ENCODE measurements at places on chromosomes 16 and 17.

DNA sequence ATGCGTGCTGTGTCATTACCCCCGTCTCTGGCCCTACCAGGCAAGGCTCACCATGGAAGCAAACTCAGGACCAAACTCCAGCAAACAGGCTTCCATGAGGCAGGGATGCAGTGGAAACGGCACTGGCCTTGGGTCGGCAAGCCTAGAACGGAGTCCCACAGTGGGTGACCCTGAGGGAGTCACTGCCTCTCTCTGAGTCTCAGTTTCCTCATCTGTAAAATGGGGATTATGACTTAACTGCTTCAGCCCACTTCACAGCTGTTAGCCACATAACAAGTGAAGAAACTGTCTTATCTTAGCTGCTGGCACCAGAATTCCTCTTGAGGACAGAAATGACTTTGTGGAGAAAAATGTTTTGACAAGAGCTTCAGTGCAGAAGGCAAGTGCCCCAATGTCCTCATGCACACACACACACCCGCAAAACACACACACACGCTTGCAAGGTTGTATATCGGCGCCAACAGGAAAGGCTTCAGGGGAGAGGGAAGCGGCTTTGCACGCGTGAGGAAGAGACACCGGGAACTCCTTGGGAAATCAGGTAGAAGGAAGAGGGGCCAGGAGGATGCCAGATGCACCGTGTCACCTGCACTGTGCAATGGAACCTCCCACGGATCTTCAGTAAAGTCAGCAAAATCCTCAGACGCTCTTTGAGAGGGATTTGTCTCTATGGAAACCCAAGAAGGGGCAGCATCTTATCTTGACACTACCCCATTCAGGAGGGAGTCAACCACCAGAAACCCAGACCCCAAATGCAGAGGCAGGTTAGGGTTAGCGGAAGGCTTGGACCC lies 53.7 kb downstream of the GSG1L start:
- H3K27ac ChIP-seq = no peak overlapping the region
- H3K27me3 ChIP-seq = peaks cover 27% of the 10 kb centered on the region
- no peaks in the 10 kb centered on the region for H3K36me3 ChIP-seq
- DNase-seq = no peak
- H3K4me1 ChIP-seq = no peaks in the 10 kb centered on the region

- H3K36me3 ChIP-seq = no peaks in the 10 kb centered on the region
- H3K4me1 ChIP-seq = peaks cover 62% of the 10 kb centered on the region
- DNase-seq = no peak
- peak overlapping the region; percentile 97 for H3K27ac ChIP-seq
These were observed 6.8 kb upstream of the RNF213 start for GRCh38 chr17:80253631-80254395.

- no peaks in the 10 kb centered on the region for H3K4me1 ChIP-seq
- H3K4me3 ChIP-seq = no peak overlapping the region
- H3K36me3 ChIP-seq = no peaks in the 10 kb centered on the region
- H3K27ac ChIP-seq = no peak overlapping the region
These were observed 38.6 kb downstream of the AXIN2 start for GRCh38 chr17:65522751-65523404.

GRCh38 chr17:57906910-57907309 lies 48.3 kb downstream of the CUEDC1 start:
- DNase-seq = no peak
- no peak overlapping the region for H3K4me3 ChIP-seq
- peaks cover 52% of the 10 kb centered on the region for H3K27me3 ChIP-seq
- no peak overlapping the region for H3K27ac ChIP-seq

DNA sequence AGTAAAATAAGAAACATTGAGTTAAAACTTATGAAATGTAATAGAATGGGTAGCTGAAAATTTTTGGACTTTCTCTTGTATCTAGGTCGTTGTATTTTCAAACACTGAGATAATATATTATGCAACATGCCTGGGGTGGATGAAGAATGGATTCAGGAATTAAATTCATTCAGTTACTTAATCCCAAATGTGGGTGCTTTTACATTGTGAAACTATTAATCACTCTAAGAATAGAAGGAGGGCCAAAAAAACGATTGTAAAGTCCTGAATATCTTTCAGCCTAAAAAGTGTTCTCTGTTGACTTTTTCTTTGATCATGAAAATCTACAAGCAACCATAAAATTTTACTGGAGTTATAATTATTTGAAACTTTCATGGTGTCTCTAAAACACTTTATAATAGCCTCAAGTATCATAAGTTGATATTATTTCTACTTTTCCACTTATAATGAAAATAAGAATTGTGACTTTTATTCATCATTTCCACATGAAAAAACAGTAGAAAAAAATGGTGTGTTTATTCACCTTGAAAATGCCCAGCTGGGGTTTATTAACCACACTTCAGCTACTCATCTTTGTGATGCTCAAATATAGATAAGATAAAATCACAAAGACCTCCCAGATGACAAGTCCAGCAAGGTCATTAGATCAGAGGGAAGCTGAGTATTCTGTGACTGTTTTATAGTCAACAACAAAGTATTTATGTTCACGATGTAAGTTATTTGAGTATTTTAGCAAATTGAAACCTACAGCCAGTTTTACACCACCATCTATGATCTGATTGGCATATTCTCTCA lies 619.9 kb upstream of the SOX9 start:
- H3K27me3 ChIP-seq = no peaks in the 10 kb centered on the region
- H3K4me3 ChIP-seq = no peak overlapping the region
- H3K36me3 ChIP-seq = no peaks in the 10 kb centered on the region
- no peaks in the 10 kb centered on the region for H3K4me1 ChIP-seq
- DNase-seq = no peak

DNA sequence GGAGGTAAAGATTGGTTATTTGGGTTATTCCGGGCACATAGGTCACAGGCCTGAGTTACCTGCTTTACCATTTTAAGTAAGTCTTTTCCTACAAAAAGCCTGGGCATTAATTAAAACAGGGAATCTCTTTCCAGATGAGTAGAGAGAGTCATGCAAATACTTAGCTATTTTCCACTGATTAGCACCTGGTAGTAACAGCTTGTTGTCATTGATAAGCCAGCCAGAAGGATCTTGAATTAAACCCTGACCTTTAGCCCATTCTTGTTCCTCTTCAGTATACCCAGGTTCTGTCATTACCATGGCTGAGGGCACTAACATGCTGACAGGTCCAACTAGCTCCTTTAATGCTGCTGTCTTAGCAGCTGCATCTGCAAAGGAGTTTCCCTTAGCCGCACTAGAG lies 44.4 kb upstream of the ARL4D start:
- H3K27ac ChIP-seq = no peak overlapping the region
- peaks cover 5% of the 10 kb centered on the region for H3K27me3 ChIP-seq
- no peaks in the 10 kb centered on the region for H3K36me3 ChIP-seq
- DNase-seq = no peak
- no peak overlapping the region for H3K4me3 ChIP-seq
